ENCODE measurements at places on chromosomes 2 and 18. TPM values are rescaled to one million over a fixed set of nuclear protein-coding genes. Genes with fewer than 3 reads are reported as not detected.

ANO7 gene
- 0.63 TPM for total RNA-seq

PNO1 gene
- 4.3 TPM for total RNA-seq

TNFRSF11A gene
- 0.09 TPM for total RNA-seq

UGP2 gene
- 78.3 TPM for total RNA-seq

LHCGR gene
- not detected for total RNA-seq

SMYD1 gene
- not detected for total RNA-seq

SPHKAP gene
- total RNA-seq: 0.09 TPM

CNDP1 gene
- total RNA-seq: not detected

CLEC4F gene
- not detected for total RNA-seq

REG3G gene
- not detected for total RNA-seq

PLCD4 gene
- 7.6 TPM for total RNA-seq

SLC9A4 gene
- total RNA-seq: not detected

ABCB11 gene
- total RNA-seq: under 0.01 TPM

MOCOS gene
- total RNA-seq: 2.2 TPM

PLEKHH2 gene
- total RNA-seq: 4.4 TPM

LRP1B gene
- total RNA-seq: under 0.01 TPM

Data from bronchial smooth muscle cell (primary cell).